T-cell (primary cell): ENCODE measurements at places on chromosomes 16 and 17. TPM values are rescaled to one million over a fixed set of nuclear protein-coding genes. Genes with fewer than 3 reads are reported as not detected.

The ZSCAN10 gene
- total RNA-seq: 0.56 TPM

The WFIKKN2 gene
- not detected for total RNA-seq

The KIF18B gene
- total RNA-seq: 1.2 TPM

The WFIKKN1 gene
- 0.56 TPM for total RNA-seq

The KRT25 gene
- not detected for total RNA-seq

The MYH2 gene
- not detected for total RNA-seq

The BAHCC1 gene
- 0.28 TPM for total RNA-seq

The CA4 gene
- not detected for total RNA-seq

The DOC2B gene
- not detected for total RNA-seq

The KCNG4 gene
- not detected for total RNA-seq

The CMTM2 gene
- total RNA-seq: not detected

The PRRT2 gene
- 2.4 TPM for total RNA-seq

The ITGAE gene
- total RNA-seq: 28.2 TPM

The SHCBP1 gene
- total RNA-seq: 4.1 TPM

The FAHD1 gene
- total RNA-seq: 9.7 TPM

The JUP gene
- total RNA-seq: 4.8 TPM

The DNAH3 gene
- total RNA-seq: not detected

The KRT32 gene
- total RNA-seq: not detected

The C17orf107 gene
- 41.1 TPM for total RNA-seq

The RAB26 gene
- total RNA-seq: not detected

The PROCA1 gene
- total RNA-seq: 11.6 TPM

The IKZF3 gene
- 112 TPM for total RNA-seq

The LITAFD gene
- not detected for total RNA-seq

The ACSM3 gene
- total RNA-seq: 9.2 TPM

The RABEP1 gene
- 45.7 TPM for total RNA-seq

The DBNDD1 gene
- total RNA-seq: 3.6 TPM

The AMDHD2 gene
- 181 TPM for total RNA-seq

The KRTAP4-3 gene
- total RNA-seq: not detected

The XAF1 gene
- 114 TPM for total RNA-seq

The DYNLL2 gene
- 33.3 TPM for total RNA-seq

The NACA2 gene
- not detected for total RNA-seq

The PDP2 gene
- total RNA-seq: 7.8 TPM

The LYRM1 gene
- 17.4 TPM for total RNA-seq
